ENCODE measurements at places on chromosomes 11 and 22.

- no peak for DNase-seq
Measured at GRCh38 chr22:23101524-23101923, 31.2 kb downstream of the GNAZ start.

GRCh38 chr11:85772695-85773094, 38.2 kb downstream of the SYTL2 start:
- DNase-seq = no peak

DNA sequence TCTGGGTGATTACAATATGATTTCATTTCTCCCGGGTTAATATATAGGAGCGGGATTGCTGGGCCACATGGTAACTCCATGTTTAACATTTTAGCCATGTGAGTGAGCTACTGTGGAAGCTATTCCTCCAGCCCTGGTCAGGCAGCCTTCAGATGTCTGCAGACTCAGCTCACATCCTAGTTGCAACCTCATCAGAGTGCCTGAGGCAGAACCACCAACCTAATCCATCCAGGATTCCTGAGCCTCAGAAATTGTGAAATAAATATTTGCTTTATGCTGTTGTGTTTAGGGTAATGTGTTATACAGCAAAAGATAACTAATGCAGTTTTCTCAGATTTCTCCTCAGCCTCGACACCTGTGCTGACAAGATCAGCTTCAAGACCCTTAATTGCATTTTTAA, 676.8 kb downstream of the OPCML start:
- DNase-seq = no peak

GRCh38 chr11:2393941-2394817, 6.4 kb upstream of the TSSC4 start:
- no peak for DNase-seq

DNA sequence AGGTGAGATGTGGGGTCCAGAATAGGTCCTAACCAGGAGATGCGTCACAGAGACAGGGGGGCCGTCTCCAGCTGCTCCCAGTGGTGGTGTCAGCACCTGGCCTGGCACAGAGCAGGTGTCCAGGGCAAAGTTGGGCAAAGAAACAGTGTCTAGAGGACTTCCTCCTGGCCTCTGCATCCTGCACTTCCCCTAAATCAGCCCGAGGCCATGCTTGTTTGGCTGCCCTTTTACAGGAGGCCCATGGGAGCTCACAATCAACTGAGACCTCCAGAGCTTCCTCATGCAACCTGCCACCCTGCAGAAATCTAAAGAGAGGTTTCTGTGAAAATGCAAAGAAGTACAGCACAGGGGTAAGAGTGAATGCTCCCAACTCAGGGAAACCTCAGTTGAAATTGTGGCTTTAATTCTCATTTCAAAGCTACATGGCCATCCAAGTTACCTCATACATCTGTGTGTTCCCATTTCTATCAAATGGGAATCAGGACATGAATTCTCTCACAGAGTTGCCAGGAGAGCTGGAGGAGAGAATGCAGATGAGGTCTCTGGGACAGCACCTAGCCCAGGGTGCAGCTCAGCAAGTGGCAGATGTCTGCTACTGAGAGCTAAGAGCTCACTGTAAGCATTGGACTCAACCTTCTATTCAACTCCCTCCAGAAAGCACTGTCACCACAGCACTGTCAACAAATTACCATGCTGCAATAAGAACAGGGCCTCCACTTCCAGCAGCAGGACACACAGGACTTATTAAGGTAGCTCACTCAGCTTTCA, 32.6 kb downstream of the TCIRG1 start:
- no peak for DNase-seq

GRCh38 chr22:36546092-36546804, 17.3 kb upstream of the EIF3D start:
- peak; percentile 51 for DNase-seq

GRCh38 chr11:114912826-114913225, 234.5 kb downstream of the NXPE2 start:
- DNase-seq = no peak

GRCh38 chr11:104259121-104259610, 95.2 kb upstream of the PDGFD start:
- DNase-seq = no peak

DNA sequence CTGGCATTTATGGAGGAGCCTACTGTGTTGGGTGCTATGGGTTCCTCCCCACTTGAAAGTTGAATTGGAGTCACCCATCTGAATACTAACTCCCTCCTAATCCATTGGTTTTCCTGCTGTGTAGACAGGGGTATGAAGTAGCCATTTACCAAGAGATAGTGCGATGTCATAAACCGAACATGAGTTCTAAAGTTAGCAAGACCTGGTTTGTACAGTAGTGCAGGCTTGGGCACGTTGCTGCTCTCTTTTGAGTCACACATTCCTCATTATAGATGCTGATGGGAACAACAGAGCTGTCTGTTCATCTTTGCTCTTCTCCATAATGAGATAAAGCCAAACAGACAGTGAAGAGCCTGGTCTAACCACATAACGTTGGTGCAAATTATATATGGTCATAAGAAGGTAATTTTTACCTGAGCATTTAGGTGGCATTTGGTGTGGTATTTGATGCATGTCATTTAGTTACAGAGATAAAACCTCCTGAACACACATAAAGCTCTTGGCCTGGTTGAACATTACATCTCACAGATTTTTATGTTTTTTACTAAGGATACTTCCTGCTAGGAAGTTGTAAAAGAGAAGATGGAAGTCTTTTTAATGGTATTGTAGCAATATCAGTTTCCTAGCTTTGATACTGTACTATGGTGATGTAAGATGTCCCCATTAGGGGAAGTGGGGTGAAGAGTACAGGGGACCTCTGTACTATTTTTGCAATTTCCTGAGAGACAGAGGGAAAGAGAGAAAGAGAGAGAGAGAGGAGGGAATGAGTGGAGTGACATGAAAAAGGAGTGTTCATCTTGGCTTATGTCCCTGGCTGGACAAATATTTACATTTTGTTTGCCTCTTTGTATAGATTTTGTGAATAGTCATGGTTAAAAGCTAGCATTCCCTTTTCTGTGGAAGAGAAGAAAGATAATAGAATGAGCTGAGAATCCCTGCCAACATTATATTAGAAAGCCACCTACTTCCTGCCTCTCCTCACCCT, 27.9 kb downstream of the GRAP2 start:
- DNase-seq = no peak

DNA sequence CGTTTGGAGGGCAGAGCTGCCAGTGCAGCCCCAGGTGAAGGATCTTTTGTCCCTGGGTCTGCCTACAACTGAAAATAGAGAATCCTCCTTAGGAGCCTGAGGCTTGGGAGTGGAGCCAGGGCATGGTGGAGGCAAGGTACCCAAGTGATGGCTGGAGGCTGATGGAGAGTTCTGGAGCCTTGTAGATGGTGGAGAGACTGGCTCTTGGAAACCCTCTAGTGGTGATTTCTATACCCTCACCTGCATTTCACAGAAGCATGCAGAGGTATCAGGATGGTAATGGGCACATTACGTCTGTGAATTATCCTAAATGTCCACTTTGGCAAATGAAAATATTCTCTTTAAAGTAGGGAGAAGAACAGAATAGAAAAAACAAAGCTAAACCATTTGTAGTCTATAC, 44.4 kb downstream of the INSC start:
- DNase-seq = no peak

DNA sequence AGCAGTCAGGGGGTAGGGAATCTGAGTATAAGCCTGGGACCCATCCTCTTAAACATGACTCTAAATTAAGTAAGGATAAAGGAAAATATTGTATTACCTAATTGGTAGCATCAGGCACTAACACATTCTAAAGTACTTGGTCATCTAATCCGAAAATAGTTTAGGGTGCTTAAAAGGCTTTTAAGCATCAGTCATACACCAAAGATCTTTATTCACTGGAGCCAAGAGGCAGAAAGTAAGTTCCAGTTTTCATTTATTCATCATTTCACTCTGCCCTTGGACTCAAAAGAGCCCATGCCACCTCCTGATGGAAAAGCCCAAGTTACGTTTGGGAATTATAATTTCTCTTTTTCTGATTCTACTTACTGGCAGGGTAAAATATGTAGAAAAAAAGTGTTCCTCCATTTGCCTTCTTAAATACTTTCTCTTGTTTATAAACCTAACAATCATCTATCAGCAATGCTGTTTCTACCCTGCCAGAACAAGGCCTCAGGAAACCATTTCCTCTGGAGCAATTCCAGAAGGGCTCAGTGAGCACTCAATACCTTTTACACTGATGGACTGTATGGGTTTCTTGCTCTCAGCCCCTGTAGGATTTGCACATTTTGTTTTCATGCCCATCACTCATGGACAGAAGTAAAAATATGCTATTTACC, 120.1 kb upstream of the SLC5A12 start:
- peak; percentile 37 for DNase-seq

- DNase-seq = no peak
Measured at GRCh38 chr11:72317570-72317969, 73.6 kb upstream of the PHOX2A start.

- no peak for DNase-seq
Measured at GRCh38 chr11:86255896-86256295, 11.3 kb downstream of the EED start.

DNA sequence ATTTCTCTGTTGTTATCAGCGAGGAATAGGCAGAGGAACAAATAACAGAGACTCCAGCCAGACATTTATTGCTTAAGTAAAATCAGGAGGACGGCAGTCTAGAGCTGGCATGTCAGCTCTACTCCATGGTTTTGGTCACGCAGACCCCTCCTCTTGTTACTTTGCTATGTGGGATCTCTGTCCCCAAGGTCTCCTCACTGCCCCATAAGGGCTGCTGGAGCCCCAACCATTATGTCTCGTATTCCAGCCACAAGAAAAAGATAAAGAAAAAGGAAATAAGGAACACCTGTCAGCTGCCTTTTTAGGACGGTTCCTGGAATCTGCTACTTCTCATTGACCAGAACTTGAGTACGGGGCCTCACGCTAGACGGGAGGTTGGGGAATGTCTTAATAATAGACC, 70.4 kb downstream of the ELFN2 start:
- no peak for DNase-seq

DNA sequence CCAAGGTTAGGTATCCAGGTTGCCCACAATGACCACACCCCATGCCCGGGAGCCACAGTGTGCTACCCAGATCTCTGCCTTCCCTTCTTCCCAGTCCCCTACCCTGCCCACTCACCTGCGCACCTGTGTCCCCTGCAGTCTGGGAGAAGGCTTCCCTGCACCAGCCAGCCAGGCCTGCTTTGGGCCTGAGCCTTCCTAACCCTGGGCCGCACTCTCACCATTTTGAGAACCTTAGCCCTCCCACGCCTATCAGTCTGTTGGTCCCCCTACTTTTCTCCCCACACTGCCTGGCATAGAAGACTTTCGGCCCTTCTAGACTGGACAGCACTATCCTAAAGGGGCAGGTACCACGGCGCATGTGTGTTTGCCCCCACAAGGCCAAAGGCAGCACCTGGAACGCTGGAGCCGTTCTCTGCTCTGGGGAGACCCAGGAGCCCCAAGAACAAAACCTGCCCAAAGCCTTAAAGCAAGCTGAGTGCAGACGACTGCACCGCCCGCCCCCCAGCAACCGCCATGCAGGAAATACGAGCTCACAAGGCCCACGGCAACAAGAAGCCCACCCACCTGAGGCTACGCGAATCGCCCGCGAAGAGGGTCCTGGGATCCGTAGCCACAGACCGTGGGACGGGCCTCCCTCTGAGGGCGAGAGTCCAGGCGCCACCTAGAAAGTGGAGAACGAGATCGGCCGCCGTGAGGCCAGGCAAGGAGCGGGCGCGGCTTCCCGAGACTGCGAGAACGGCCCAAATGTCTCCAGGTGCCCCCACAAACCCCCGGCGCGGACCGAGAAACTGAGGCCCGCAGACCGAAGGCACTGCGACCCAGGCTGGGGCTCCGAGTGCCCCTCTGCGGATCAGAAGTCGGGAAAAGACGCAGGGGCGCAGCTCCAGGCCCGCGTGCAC, 546 bp downstream of the GNB1L start:
- DNase-seq = peak; percentile 47

- no peak for DNase-seq
Measured at GRCh38 chr11:45154276-45154675, 7.8 kb downstream of the PRDM11 start.

GRCh38 chr11:73257342-73258103, 14.6 kb upstream of the P2RY6 start:
- peak; percentile 34 for DNase-seq

GRCh38 chr22:30030329-30030728, 49.9 kb upstream of the HORMAD2 start:
- DNase-seq = no peak

- DNase-seq = no peak
Measured at GRCh38 chr11:126432525-126432924, 77.0 kb downstream of the ST3GAL4 start.

GRCh38 chr22:48837341-48837935, 990.2 kb downstream of the BRD1 start:
- no peak for DNase-seq

DNA sequence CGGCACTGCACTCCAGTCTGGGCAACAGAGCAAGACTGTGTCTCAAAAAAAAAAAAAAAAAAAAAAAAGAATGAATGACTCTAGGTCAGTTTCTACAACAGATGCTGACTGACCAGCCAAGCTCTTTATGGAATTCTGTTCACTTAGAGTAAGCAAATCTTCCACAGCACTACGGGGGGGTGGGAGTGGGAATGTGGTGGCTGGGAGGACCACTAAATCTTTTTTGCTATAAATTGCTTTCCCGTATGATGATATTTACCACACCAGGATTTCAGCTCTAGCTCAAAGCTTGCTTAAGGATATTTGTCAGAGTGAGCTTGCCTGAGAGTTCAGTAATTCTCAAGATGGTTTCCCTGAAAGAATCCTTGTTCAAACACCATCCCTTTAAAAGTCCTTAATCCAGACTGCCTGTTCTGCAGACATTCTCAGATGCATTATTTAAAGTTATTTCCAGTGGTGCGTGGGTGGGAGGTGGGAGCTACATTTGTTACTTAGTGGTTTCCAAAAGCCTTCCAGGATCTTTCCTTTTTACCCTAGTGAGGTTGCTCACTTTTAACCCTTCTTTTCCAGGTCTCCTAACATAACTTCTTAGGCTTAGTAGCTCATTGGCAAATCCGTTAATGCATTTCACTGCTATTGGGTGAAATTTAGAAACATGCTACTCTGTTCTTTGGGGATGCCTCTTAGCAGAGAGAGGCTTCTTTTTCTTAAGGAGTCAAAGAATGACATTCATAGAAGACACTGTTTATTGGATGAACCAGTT, 65.9 kb downstream of the UBASH3B start:
- DNase-seq = no peak

DNA sequence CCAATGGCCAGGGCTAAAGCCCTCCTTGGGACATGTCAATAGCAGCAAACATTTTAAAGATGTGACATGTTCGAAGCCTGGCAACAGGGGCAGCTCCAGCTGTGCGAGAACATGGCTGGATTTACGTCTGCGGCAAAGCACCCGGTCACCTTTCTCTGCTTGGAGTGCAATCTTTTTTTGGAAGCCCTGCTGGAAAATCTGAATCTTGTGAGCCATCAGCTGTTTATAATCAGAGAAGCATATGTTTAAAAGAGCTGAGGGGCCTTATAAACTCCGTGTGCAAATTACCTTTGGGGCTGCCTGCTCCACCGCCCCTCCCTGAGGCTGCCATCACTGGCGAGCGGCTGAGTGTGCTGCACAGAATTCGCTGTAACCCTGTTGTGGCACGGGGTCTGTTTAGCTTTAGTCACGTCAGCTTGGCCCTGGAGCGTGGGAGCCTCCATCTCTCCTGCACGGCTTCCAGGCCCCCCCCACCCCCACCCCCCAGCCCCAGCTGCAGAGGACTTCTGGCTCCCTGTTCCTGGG, 9.0 kb upstream of the KCNQ1OT1 start:
- DNase-seq = peak; percentile 87
